Karpas-422 (cell line): ENCODE measurements at places on chromosomes 6 and 20.

DNA sequence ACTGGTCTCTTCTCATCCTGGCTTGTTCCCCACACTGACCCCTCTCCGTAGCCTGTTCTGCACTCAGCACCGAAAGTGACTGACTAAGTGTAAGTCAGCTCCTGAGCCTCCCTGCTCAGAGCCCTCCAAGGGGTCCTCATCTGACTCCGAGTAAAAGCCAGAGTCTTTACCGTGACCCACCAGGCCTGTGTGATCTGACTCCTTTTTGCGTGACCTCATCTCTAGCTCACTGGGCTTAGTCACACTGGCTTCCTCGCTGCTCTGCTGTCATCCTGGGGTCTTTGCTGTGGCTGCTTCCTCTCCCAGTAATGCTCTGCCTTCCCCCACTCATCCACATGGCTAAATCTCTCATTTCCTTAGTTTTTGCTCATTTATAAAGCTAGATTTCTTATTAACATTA lies 116.6 kb downstream of the PLCB4 start:
- DNase-seq = no peak
- no peaks in the 10 kb centered on the region for H3K36me3 ChIP-seq
- H3K4me3 ChIP-seq = no peak overlapping the region
- H3K27ac ChIP-seq = no peak overlapping the region

DNA sequence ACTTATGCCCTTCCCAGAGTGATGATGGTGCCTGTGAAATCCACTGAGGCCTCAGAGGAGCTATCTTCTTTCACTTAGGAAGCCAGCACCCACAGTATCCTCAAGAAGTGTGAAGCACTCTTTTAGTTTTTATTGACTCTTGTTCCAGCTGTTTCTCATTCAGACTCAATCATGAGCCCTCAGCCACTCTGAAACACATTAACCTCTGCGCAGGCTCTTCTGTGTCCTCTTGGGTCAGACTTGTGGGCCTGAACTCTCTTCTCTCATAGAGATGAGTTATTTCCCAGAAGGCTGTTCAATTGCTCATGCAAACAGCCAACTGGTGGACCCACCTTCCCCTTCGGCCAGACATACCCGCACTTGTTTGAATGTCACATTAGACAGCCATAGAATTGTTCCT lies 27.8 kb upstream of the PREP start:
- no peak overlapping the region for H3K27ac ChIP-seq
- H3K4me1 ChIP-seq = no peaks in the 10 kb centered on the region
- H3K27me3 ChIP-seq = no peaks in the 10 kb centered on the region
- DNase-seq = no peak

DNA sequence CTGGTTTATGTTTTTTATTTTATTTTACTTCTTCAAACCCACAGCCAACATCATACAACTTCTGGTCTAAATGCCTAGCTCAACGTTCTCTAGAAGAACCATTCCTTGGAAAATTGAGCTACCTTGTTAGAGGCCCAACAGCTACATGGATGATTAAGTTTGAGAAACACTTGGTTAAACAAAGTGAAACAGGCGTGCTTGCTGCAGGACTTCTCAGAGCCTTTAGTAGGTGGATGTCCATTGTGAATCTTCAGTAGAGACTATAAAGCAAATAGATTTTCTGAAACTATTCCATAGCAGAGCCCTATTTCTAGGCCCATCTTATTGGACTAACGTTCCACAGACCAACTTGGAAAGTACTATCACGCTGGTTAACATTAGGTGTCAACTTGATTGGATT lies 51.3 kb downstream of the BCAS1 start:
- H3K27me3 ChIP-seq = no peaks in the 10 kb centered on the region
- no peaks in the 10 kb centered on the region for H3K4me1 ChIP-seq
- DNase-seq = no peak
- no peaks in the 10 kb centered on the region for H3K36me3 ChIP-seq
- no peak overlapping the region for H3K27ac ChIP-seq

DNA sequence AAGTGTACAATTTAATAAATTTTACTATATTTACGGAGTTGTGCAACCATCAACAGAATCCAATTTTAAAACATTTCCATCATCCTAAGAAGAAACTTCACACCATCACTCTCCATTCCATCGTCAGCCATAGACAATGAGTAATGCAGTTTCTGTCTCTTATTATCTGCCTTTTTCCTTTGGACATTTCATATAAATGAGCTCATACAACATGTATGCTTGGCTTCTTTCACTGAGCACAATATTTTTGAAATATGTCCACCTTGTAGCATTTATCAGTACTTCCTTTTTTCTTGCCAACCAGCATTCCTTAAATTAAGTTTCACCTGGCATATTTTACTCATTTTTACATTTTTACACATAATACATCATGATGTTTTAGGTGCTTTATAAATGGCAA lies 22.7 kb upstream of the HIVEP1 start:
- H3K27me3 ChIP-seq = no peaks in the 10 kb centered on the region
- H3K27ac ChIP-seq = no peak overlapping the region
- H3K36me3 ChIP-seq = no peaks in the 10 kb centered on the region
- no peak overlapping the region for H3K4me3 ChIP-seq
- H3K4me1 ChIP-seq = no peaks in the 10 kb centered on the region

GRCh38 chr20:57473246-57474048 lies 51.5 kb downstream of the CTCFL start:
- DNase-seq = peak; percentile 91
- no peaks in the 10 kb centered on the region for H3K27me3 ChIP-seq
- H3K4me3 ChIP-seq = peak overlapping the region; percentile 20; the same call in 1 of the 2 replicates

GRCh38 chr6:90126181-90126580 lies 170.5 kb downstream of the BACH2 start:
- H3K36me3 ChIP-seq = no peaks in the 10 kb centered on the region
- H3K27me3 ChIP-seq = no peaks in the 10 kb centered on the region
- no peak overlapping the region for H3K4me3 ChIP-seq
- peak overlapping the region; percentile 41; the same call in 1 of the 2 replicates for H3K27ac ChIP-seq

GRCh38 chr6:81901551-81901966 lies 149.1 kb upstream of the TENT5A start:
- no peaks in the 10 kb centered on the region for H3K27me3 ChIP-seq
- H3K27ac ChIP-seq = no peak overlapping the region
- H3K4me3 ChIP-seq = no peak overlapping the region
- no peak for DNase-seq
- H3K36me3 ChIP-seq = no peaks in the 10 kb centered on the region

- H3K27me3 ChIP-seq = no peaks in the 10 kb centered on the region
- no peak overlapping the region for H3K27ac ChIP-seq
- no peaks in the 10 kb centered on the region for H3K36me3 ChIP-seq
- H3K4me1 ChIP-seq = peaks cover 13% of the 10 kb centered on the region
- no peak overlapping the region for H3K4me3 ChIP-seq
- no peak for DNase-seq
Measured at GRCh38 chr6:104462811-104463599, 396.7 kb downstream of the HACE1 start.

- no peaks in the 10 kb centered on the region for H3K36me3 ChIP-seq
- H3K4me3 ChIP-seq = peak overlapping the region; percentile 97
- no peaks in the 10 kb centered on the region for H3K27me3 ChIP-seq
- DNase-seq = peak; percentile 58
- H3K4me1 ChIP-seq = peaks cover 58% of the 10 kb centered on the region
Measured at GRCh38 chr6:111871725-111872400, 1.4 kb downstream of the FYN start.

GRCh38 chr6:144543006-144543871 lies 258.1 kb downstream of the UTRN start:
- H3K36me3 ChIP-seq = no peaks in the 10 kb centered on the region
- H3K4me1 ChIP-seq = no peaks in the 10 kb centered on the region
- no peak overlapping the region for H3K4me3 ChIP-seq
- no peaks in the 10 kb centered on the region for H3K27me3 ChIP-seq
- H3K27ac ChIP-seq = no peak overlapping the region

DNA sequence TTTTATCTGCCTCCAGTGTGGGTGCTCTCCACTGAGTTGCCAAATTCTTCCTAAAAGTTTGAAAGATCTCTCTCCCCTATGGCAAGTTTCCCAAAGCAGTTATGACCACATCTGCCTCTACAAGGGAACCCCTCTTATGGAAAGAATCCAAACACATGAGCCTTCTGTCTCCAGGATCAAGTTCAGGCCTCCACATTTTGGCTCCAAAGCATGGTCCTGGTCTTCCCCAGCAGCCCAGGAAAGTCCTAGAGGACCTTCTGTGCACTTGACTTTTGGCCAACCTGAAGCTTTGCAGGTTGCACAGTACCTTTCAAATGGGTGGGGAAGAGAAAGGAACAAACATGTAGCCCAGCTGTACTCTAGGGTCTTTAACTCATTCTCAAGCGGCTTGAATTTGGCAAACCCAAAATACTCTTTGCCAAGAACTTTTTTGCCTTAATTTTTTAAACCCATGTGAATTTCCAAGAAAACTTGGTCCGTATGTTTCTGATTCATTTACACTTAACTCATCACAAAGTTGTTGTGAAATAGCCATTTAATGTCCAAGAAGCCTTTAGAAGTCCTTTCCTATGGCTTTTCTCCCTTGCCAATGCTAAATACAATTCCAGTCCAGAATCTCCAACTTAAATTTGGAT lies 240.1 kb upstream of the TBX18 start:
- H3K27ac ChIP-seq = no peak overlapping the region
- no peaks in the 10 kb centered on the region for H3K4me1 ChIP-seq
- no peaks in the 10 kb centered on the region for H3K36me3 ChIP-seq
- H3K4me3 ChIP-seq = no peak overlapping the region

DNA sequence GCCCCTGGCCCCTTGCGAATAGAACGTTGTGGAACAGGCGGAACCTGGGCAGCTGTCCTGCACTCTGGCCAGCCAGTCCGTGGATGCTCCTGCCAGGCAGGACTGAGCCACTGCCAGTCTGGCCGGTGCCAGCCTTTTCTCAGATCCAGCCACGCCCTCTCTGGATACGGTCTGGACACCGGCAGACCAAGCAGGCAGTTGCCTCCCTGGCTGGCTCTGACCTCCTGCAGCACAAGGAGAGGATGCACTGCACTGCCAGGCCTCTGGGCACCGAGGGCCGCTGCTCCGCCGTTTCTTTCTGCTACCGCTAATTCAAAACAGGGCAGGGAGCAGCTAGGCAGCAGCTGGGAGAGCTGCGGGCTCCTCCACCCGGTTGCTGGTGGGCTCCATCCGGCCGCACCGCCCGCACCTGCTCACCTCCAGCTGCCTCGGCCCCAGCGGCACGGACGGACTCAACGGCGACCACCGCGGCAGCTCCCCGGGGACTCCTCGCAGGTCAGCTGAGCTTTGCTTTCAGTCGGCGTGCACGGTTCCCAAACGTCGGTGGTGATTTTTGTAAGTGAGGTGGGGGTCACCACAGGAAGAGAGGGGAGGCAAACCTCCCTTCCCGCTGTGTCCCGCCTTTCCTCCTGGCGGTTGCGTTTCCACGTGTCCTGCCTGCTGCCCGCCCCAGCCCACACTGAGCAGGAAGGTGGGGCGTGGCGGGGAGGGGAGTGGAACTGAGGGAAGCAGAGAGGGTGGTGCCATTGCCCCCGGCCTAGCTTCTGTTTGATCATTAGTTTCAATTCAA lies 30.3 kb upstream of the AFDN start:
- no peak overlapping the region for H3K4me3 ChIP-seq

DNA sequence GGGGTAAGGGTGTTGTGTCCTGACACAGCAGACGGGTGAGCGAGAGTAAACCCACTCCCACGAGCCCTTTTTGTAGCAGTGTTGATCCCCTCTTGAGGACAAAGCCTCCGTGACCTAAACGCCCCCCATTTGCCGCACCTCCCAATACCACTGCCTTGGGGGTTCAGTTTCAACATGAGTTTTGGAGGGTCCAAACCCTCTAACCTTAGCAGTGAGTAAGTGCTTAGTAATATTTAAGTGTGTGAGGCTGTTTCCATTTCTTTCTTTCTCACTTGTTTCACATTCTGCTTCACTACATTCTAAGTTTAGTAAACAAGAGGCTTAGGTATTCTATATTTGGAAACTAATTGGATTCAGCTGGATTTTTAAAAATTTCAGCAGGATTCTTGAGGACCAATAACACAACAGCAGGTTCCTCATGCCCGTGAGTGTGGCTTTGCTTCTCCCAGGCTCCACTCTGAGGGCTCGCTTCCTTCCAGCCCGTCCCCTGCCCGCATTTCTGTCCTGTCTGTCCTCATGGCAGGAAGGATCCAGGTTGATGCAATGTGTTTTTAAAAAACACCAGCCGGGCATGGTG lies 41.2 kb downstream of the SNX9 start:
- H3K27ac ChIP-seq = no peak overlapping the region
- H3K36me3 ChIP-seq = no peaks in the 10 kb centered on the region
- DNase-seq = no peak
- no peaks in the 10 kb centered on the region for H3K4me1 ChIP-seq

DNA sequence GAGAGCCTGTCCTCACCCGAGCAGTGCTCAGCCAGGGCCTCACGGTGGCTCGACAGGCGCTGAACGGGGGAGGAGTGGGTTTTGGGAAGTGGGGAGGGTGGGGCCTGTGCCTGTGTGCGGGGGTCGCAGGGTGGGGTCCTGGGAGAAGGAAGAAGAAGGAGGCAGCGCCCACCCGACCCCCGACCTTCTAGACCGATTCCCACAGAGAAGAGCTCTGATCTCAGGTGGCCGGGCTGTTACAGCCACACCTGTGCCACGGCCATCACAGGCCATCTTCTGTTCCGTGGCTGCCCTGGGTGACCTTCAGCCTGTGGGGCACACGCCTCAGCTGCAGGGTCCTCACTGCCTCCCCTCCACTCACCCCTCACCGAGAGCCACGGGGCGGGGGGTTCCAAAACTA lies 41.4 kb upstream of the GATA5 start:
- H3K36me3 ChIP-seq = no peaks in the 10 kb centered on the region
- no peaks in the 10 kb centered on the region for H3K4me1 ChIP-seq
- no peak overlapping the region for H3K27ac ChIP-seq
- no peaks in the 10 kb centered on the region for H3K27me3 ChIP-seq

DNA sequence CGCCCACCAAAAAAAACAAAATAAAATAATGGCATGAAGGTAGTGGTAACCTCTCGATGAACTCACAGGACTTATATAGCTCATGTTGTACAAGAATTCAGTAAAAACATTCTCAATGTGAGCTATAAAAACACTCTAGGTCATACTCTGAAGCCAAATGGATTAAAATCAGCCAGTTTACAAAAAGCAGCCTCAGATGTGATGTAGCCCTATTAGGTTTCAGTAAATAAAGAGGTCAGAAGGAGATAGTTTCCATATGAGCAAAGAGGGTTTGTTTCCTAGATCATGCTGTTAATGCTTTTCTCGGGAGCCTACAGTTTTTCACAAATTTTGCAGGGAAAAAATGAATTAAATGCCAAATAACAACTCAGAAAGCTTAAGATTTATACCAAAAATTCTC lies 319.5 kb upstream of the HSF2 start:
- no peaks in the 10 kb centered on the region for H3K4me1 ChIP-seq
- H3K4me3 ChIP-seq = no peak overlapping the region
- H3K36me3 ChIP-seq = no peaks in the 10 kb centered on the region
- H3K27ac ChIP-seq = no peak overlapping the region
- no peak for DNase-seq
- no peaks in the 10 kb centered on the region for H3K27me3 ChIP-seq

- no peak overlapping the region for H3K27ac ChIP-seq
- no peaks in the 10 kb centered on the region for H3K36me3 ChIP-seq
- DNase-seq = no peak
- no peak overlapping the region for H3K4me3 ChIP-seq
- no peaks in the 10 kb centered on the region for H3K27me3 ChIP-seq
Measured at GRCh38 chr6:52305411-52305810, 20.9 kb upstream of the MCM3 start.

DNA sequence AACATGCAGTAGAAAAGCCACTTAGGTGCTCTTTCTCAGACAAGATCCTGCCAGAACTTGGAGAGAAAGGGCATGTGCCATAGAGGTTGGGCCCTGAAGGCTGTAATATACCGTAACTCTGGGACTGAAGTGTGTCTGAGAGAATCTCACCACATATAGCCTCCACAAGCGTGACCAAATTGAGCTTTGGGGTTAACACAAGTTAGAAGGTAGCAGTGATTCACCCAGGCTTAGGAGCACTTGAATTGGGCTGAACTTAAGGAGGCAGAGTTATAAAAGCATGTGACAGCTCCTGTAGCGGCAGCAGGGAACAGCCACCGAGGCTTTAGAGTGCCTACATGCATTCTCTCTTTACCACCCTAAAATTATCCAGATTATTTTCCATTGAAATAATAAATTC lies 361.6 kb downstream of the PHF3 start:
- H3K27ac ChIP-seq = no peak overlapping the region
- H3K27me3 ChIP-seq = no peaks in the 10 kb centered on the region
- no peaks in the 10 kb centered on the region for H3K36me3 ChIP-seq
